Stimulated activated CD8-positive, alpha-beta memory T cell treated with anti-CD3 and anti-CD28 coated beads, Interleukin-2, amount 100 ng/mL, for 48 hours (primary cell): ENCODE measurements at places on chromosomes 5 and 9.

GRCh38 chr5:135020111-135020895 lies 13.7 kb downstream of the PITX1 start:
- no peak for DNase-seq

GRCh38 chr5:58893551-58893950 lies 310.7 kb downstream of the RAB3C start:
- no peak for DNase-seq

- DNase-seq = no peak
Observed at GRCh38 chr5:113127021-113127420, 150.4 kb downstream of the DCP2 start.

GRCh38 chr5:132999246-132999645 lies 27.1 kb downstream of the ZCCHC10 start:
- no peak for DNase-seq
